ENCODE measurements at places on chromosomes 4 and X.

- DNase-seq = no peak
These were observed 311.8 kb downstream of the ADGRL3 start for GRCh38 chr4:61511716-61512488.

- no peak for DNase-seq
These were observed 12.8 kb downstream of the FRYL start for GRCh38 chr4:48767055-48767929.

DNA sequence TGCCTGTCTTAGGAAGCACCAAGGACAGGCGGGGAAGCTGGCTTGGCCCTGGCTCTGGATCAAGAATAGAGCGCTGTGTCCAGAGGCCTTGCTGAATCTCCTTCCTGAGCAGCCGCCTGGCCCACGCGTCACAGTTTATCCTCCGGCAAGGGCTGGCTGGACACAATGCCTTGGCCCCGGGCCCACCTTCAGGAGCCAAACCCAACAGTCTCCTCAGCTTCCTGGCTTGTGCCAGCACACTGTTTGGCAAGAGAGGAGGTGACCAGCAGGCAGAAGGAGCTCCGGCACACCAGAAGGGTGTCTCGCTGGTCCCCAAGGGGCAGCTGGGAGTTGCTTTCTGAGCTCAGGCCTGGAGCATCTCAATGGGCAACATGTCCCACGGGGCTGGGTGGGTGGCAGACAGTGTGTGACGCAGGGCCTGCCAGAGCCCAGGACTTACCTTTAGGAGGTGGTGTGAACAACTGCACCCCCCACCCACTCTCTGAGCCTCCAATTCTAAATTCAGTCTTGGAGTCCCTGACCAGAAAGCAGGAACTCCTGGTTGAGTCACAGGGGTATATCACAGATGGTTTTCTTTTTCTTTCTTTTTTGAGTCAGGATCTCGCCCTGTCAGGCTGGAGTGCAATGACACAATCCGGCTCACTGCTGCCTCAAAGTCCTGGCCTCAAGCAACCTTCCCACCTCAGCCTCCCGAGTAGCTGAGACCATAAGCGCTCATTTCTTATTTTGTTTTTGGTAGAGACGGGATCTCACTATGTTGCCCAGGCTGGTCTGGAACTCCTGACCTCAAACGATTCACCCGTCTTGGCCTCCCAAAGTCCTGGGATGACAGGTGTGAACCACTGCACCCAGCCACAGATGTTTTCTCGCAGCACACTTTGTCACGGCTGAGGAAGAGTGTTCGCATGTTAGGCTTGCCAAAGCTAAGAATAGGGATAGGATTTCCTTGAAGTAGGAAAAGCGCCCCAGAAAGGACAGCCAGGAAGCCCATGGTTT is 361.2 kb downstream of the BCOR start:
- DNase-seq = peak; percentile 71

- DNase-seq = no peak
These were observed 3.4 kb upstream of the CYBB start for GRCh38 chrX:37776283-37776986.

GRCh38 chr4:141654098-141654497 is 17.7 kb downstream of the IL15 start:
- DNase-seq = peak; percentile 71

DNA sequence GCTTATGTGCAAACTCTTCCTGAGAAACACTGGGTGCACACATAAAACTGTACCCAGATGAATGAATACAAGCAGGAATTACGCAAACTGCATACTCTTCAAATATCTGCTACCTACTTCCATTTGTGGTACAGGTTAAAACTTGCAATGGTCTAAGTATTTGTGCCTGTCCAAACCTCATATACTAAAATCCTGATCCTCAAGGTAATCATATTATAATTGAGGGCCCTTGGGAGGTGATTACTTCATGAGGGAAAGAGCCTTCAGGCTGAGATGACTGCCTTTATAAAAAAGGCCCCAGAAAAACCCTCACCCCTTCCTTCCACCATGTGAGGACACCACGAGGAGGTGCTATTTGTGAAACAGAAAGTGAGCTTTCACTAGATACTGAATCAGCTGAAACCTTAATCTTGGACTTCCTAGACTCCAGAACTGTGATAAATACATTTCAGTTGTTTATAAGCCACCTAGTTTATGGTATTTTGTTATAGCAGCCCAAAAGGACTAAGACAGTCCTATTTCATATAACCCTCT is 1977.2 kb downstream of the PCDH7 start:
- DNase-seq = no peak

DNA sequence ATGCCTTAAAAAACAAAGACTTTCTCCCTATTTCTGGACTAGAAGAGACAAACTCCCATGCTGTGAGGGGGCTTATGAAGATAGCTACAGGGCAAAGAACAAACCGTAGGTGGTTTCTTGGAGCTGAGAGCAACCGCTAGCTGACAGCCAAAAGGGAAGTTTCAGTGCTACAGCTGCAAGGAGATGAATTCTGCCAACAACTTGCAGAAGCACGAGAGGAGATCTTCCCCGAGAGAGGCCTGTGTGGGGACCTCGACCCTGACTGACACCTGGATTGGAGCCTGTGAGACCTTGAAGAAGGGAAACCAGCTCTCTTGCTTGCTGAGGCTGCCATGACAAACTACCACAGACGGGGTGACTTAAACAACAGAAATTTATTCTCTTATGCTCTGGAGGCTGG is 183.8 kb upstream of the VCX3A start:
- no peak for DNase-seq

GRCh38 chrX:84909151-84909550 is 94.5 kb upstream of the APOOL start:
- no peak for DNase-seq

GRCh38 chr4:136743238-136743637 is 789.1 kb downstream of the PCDH18 start:
- no peak for DNase-seq

- DNase-seq = no peak
These were observed 12.3 kb upstream of the CHIC2 start for GRCh38 chr4:54076673-54077072.

- DNase-seq = no peak
These were observed 44.8 kb upstream of the NSG1 start for GRCh38 chr4:4341861-4342650.

DNA sequence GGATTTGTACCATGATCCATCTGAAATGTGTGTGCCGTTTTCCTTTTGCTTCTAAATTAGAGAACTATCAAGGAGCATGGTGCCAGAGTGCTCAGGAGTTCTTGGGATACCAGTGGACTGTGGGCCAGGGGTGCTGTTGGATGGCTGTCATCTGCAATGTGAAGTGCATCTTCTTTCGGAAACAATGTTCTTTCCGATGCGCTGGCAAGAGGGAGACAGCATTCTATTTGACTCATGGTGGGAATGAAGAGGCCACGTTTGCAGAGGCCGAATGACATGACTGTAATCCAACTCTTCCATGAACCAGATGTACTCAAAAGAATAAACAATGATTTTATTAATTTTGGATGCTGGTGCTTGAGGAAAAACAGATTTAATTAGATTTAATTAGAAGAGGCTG is 45.5 kb downstream of the SORCS2 start:
- no peak for DNase-seq

All from lung microvascular endothelial cell (primary cell).